Activated CD4-positive, alpha-beta memory T cell treated with anti-CD3 and anti-CD28 coated beads for 36 hours (primary cell): ENCODE measurements at places on chromosomes 12 and 14. TPM values are rescaled to one million over a fixed set of nuclear protein-coding genes. Genes with fewer than 3 reads are reported as not detected.

PIK3C2G gene
- total RNA-seq: not detected

DNA sequence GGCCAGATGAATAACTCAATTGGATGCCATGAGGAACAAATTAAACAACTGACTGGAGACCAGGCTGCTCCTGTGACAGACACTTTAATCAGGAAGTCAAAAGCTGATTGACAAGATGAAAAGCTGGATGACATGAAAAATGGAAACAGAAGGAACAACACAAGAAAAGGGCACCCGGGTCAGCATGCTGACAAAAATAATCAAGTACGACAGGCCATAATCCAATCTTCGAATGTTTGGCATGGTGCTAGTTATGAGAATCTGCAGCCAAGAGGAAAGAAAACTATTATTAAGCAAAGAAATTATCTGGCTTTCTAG lies 544.7 kb downstream of the ETNK1 start:
- no peak overlapping the region for H3K4me3 ChIP-seq
- H3K36me3 ChIP-seq: no peaks in the 10 kb centered on the region
- DNase-seq: no peak
- H3K4me1 ChIP-seq: no peaks in the 10 kb centered on the region

DNA sequence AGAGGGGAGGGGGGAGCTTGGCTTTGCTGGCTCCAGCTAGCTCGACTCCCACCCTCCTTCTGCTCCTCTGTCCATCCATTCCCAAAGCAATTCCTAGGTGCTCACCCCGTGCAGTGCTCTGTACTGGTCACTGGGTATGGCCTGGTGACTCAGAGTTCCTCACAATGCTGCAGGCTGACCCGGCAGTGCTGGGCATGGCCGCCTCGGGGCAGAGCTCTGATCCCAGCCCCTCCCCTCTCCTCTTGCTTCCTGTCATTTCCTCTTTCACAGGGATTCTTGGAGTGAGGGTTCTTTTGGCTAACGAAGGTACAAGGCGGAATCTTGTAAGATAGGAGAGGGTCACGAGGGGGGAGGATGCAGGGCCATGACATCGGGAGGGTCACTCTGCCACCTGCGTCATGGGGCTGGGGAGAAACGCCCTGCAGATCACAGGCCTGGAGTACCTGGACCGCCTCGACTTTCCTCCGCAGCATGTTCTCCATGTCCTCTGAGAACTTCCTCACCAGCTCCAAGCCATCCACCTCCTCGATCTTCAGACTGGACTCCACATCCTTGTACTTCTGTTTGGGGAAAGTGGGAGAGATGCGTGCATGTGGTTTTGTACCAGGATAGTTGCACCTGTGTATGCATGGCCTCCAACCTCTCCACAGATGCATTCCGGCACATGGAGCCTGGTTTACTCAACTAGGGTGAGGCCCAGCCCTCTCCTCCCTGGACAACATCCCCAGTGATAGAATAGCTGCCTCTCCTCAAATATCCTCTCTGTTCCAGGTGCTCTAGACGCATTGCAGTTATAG lies 5.7 kb downstream of the CACNA2D4 start:
- no peak overlapping the region for H3K27ac ChIP-seq
- no peaks in the 10 kb centered on the region for H3K36me3 ChIP-seq
- H3K27me3 ChIP-seq: peaks cover 7% of the 10 kb centered on the region
- H3K4me3 ChIP-seq: no peak overlapping the region
- no peak for DNase-seq

GRCh38 chr12:112979041-112979680 lies 842 bp downstream of the OAS2 start:
- no peaks in the 10 kb centered on the region for H3K27me3 ChIP-seq
- peaks cover 50% of the 10 kb centered on the region for H3K36me3 ChIP-seq
- peaks cover 29% of the 10 kb centered on the region for H3K4me1 ChIP-seq
- peak overlapping the region; percentile 81 for H3K4me3 ChIP-seq
- peak; percentile 72 for DNase-seq

AQP6 gene
- total RNA-seq: not detected

EPYC gene
- total RNA-seq: not detected

DNA sequence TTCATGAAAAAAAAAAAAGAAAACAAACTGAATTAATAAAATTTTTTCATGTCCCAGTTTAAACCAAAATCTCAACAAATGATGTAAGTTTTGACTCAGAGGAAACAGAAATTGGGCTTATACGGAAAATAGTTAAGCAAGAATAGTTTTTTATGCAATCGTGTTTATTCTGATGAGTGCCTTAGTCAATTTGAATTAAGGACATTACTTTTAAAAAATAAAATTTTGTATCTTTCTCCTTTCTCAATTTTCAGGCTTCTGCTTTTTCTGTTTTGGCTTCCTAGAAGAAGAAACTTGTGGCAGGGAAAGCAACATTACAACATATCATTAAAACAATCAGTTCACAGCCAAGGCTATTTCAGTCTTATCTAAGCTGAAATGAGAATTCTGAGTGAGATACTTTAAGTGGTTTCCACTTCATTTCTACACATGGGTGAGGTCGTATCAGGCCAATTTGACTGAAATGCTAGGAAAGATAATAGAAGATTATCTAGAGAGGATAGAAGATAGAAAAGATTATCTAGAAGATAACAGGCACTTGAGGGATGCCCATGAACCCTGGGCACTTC lies 52.4 kb downstream of the BCL2L14 start:
- H3K36me3 ChIP-seq: peaks cover 3% of the 10 kb centered on the region
- H3K4me1 ChIP-seq: no peaks in the 10 kb centered on the region
- DNase-seq: no peak
- no peak overlapping the region for H3K4me3 ChIP-seq
- H3K27me3 ChIP-seq: no peaks in the 10 kb centered on the region

- no peaks in the 10 kb centered on the region for H3K36me3 ChIP-seq
- DNase-seq: no peak
- peaks cover 22% of the 10 kb centered on the region for H3K4me1 ChIP-seq
Measured at GRCh38 chr12:124604264-124604680, 36.9 kb upstream of the NCOR2 start.

GRCh38 chr14:89635615-89636014 lies 218.6 kb upstream of the FOXN3 start:
- no peaks in the 10 kb centered on the region for H3K27me3 ChIP-seq
- no peak for DNase-seq
- H3K4me1 ChIP-seq: peaks cover 42% of the 10 kb centered on the region
- no peaks in the 10 kb centered on the region for H3K36me3 ChIP-seq

CCDC196 gene
- total RNA-seq: not detected

- no peaks in the 10 kb centered on the region for H3K4me1 ChIP-seq
- no peak for DNase-seq
- no peaks in the 10 kb centered on the region for H3K36me3 ChIP-seq
- H3K27me3 ChIP-seq: no peaks in the 10 kb centered on the region
- H3K27ac ChIP-seq: no peak overlapping the region
Measured at GRCh38 chr12:98058838-98059237, 456.6 kb upstream of the TMPO start.

DNA sequence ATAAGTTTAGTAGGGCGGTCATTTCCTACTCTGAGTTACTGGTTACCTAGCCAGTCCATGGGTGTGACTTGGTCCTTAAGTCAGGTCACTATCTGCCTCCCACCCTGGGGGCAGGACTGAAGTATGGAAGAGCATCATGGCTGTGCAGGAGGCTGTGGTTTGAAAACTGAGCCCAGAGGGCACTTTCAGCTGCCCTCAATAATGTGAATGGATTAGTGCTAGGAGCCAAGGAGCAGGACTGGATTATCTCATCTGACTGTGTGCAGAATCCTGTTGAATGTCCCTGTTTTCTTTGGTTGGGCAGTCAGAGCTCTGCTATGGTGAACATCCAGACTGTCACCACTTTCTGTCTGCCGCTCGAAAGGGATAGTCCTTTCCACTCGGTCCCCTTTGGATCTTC lies 1.6 kb downstream of the ATXN7L3B start:
- peak overlapping the region; percentile 94 for H3K27ac ChIP-seq
- H3K4me1 ChIP-seq: peaks cover 52% of the 10 kb centered on the region
- H3K36me3 ChIP-seq: peaks cover 40% of the 10 kb centered on the region
- peak overlapping the region; percentile 92 for H3K4me3 ChIP-seq
- H3K27me3 ChIP-seq: no peaks in the 10 kb centered on the region
- DNase-seq: no peak

HCAR3 gene
- total RNA-seq: 0.10 TPM

DNA sequence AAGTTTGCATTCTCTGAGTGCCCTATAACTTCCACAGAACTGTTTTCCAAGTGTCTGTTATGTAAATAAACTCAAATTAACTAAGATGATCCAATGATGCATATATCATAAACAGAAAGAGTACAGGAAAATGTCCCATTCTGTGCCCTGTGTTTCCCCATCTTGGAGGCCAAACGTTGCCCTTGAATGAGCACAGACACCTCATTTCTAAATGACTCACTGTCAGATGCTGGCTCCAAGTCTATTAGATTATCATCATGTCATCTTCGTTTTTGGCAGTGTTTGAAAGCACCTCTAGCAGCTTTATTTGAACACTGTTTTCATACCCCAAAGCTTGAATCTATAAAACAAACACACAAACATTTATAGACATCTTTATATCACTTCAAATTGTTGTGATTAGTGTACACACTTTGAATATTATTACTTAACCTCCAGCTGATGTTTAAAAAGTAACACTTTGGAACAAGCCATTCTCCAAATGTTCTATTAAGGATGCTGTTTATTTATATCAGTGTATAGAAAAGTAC lies 424.2 kb downstream of the NOVA1 start:
- DNase-seq: no peak
- H3K4me1 ChIP-seq: no peaks in the 10 kb centered on the region
- no peaks in the 10 kb centered on the region for H3K36me3 ChIP-seq

HSP90B1 gene
- 453 TPM for total RNA-seq

GRCh38 chr12:14873440-14874185 lies 12.0 kb downstream of the MGP start:
- H3K36me3 ChIP-seq: no peaks in the 10 kb centered on the region
- no peak overlapping the region for H3K4me3 ChIP-seq
- DNase-seq: no peak
- no peaks in the 10 kb centered on the region for H3K27me3 ChIP-seq

GRCh38 chr14:26621364-26621763 lies 23.5 kb upstream of the NOVA1 start:
- H3K27ac ChIP-seq: no peak overlapping the region
- no peaks in the 10 kb centered on the region for H3K27me3 ChIP-seq
- no peak overlapping the region for H3K4me3 ChIP-seq
- H3K36me3 ChIP-seq: no peaks in the 10 kb centered on the region
- DNase-seq: no peak
- no peaks in the 10 kb centered on the region for H3K4me1 ChIP-seq

GRCh38 chr14:73236157-73236556 lies 1.1 kb upstream of the PAPLN start:
- no peak overlapping the region for H3K27ac ChIP-seq
- H3K36me3 ChIP-seq: no peaks in the 10 kb centered on the region
- peaks cover 12% of the 10 kb centered on the region for H3K4me1 ChIP-seq
- H3K27me3 ChIP-seq: peaks cover 56% of the 10 kb centered on the region

- no peaks in the 10 kb centered on the region for H3K4me1 ChIP-seq
- DNase-seq: no peak
- H3K4me3 ChIP-seq: no peak overlapping the region
- H3K36me3 ChIP-seq: no peaks in the 10 kb centered on the region
- H3K27ac ChIP-seq: no peak overlapping the region
Measured at GRCh38 chr12:23703051-23703450, 246.4 kb downstream of the SOX5 start.

DNA sequence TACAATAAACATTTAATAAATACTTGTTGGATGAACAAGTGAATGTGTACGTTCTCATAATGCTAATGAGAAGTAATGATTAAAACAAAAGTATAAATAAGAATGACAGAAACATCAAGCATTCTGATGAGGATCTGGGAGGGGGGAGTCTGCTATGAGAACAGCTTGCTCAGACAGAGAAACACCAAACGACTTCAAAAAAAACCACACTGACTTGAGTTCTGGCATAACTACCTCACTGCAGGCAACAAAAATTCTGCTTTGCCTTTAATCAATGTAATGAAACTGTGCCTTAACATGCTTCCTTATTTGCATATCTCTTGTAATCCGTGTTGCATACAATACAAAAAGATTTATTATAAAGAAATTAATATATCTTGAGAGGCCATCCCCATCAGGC lies 295.3 kb upstream of the GARIN6 start:
- no peaks in the 10 kb centered on the region for H3K36me3 ChIP-seq
- DNase-seq: no peak
- no peaks in the 10 kb centered on the region for H3K27me3 ChIP-seq
- H3K4me1 ChIP-seq: no peaks in the 10 kb centered on the region
- no peak overlapping the region for H3K4me3 ChIP-seq

LPAR5 gene
- total RNA-seq: 4.8 TPM

BDKRB2 gene
- 0.12 TPM for total RNA-seq
